ENCODE measurements at places on chromosomes 2 and 18. TPM values are rescaled to one million over a fixed set of nuclear protein-coding genes. Genes with fewer than 3 reads are reported as not detected.

The RNF152 gene
- total RNA-seq: 2.6 TPM

The SLC35F6 gene
- 11.9 TPM for total RNA-seq

The CDKL4 gene
- 0.46 TPM for total RNA-seq

The VRK2 gene
- 20.1 TPM for total RNA-seq

The MYO5B gene
- 8.7 TPM for total RNA-seq

- peaks cover 72% of the 10 kb centered on the region for H3K36me3 ChIP-seq
- H3K4me1 ChIP-seq: no peaks in the 10 kb centered on the region
- DNase-seq: no peak
- H3K27me3 ChIP-seq: no peaks in the 10 kb centered on the region
- H3K27ac ChIP-seq: peak overlapping the region; percentile 80
Observed at GRCh38 chr18:12345491-12346239, 31.4 kb downstream of the AFG3L2 start.

- peaks cover 33% of the 10 kb centered on the region for H3K4me1 ChIP-seq
- peaks cover 29% of the 10 kb centered on the region for H3K27me3 ChIP-seq
- H3K4me3 ChIP-seq: peak overlapping the region; percentile 88
- no peaks in the 10 kb centered on the region for H3K36me3 ChIP-seq
- peak; percentile 54 for DNase-seq
Observed at GRCh38 chr2:118223992-118224894, 136.0 kb downstream of the INSIG2 start.

DNA sequence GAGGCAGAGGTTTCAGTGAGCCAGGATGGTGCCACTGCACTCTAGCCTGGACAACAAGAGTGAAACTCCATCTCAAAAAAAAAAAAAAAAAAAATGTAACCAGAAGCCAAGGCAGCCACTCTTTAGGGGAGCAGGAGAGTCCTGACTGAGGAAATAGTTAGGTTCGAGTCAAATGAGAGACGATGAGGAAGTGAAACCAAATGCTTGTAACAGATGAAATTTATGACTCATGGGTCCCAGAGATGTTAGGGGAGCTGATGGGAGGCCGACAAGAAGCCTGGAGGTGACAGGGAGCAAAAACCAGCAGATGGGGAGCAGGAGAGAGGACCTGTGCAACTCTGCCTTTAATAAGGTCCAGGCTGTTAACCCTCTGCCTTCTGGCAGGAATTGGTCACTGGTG, 756.1 kb upstream of the DDX18 start:
- H3K27ac ChIP-seq: no peak overlapping the region
- peaks cover 7% of the 10 kb centered on the region for H3K27me3 ChIP-seq
- peaks cover 10% of the 10 kb centered on the region for H3K4me1 ChIP-seq
- H3K4me3 ChIP-seq: no peak overlapping the region
- no peak for DNase-seq

- no peak overlapping the region for H3K27ac ChIP-seq
- no peaks in the 10 kb centered on the region for H3K27me3 ChIP-seq
- peaks cover under 1% of the 10 kb centered on the region for H3K36me3 ChIP-seq
Observed at GRCh38 chr2:15040429-15041084, 408.0 kb downstream of the LRATD1 start.

- peak within 1 kb of the TSS; percentile 65 for H3K4me3 ChIP-seq
- no peak within 1 kb of the TSS for H3K27ac ChIP-seq
- peaks cover 40% of the 10 kb centered on the region for H3K4me1 ChIP-seq
- no peak for DNase-seq
- H3K36me3 ChIP-seq: no peaks in the 10 kb centered on the region
- H3K27me3 ChIP-seq: peaks cover 54% of the 10 kb centered on the region
Observed at GRCh38 chr18:13218368-13218991, at the start of gene LDLRAD4. TSS of gene LDLRAD4 (plus strand) at chr18:13218760.

DNA sequence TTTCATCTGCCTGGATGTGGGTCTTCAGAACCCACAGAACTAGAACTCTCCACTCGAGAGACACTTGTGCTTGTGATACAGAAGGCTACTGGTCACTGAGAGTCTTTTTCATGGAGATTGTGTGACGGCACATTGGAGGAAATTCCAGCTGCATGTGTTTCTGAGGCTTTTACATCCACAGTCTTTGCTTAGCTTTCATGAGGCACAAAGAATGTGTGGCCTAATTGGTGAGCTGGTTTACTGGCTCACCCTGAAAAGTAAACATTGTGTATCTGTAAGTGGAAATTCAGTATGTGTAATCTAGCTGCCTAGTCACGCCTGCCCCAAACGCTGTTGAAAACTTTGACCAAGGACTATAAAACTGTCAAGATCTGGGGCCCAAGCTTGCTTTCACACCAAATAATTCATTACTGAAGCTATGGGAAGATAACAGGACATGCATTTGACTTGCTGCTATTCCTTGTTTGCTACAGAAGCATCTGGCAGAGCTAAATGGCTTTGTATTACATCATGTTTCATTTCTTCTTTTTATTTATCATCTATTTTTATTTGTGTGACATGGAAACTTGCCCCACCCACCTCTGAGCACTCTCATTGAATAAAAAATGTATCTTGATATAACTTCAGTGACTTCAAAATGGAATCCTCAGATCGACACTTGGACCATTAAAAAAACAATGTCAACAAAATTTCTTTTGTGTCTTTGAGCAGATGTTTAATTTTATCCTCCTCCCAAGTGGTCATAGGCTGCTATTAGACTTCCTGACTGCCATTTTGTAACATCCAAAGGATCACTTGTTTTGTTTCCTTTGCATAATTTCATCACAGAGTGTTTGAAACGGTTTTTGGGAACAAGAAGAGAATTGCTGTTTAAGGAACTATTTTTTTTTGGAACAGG, 80.2 kb downstream of the EFEMP1 start:
- H3K36me3 ChIP-seq: no peaks in the 10 kb centered on the region
- no peak for DNase-seq
- no peaks in the 10 kb centered on the region for H3K27me3 ChIP-seq
- H3K4me3 ChIP-seq: no peak overlapping the region
- no peak overlapping the region for H3K27ac ChIP-seq

DNA sequence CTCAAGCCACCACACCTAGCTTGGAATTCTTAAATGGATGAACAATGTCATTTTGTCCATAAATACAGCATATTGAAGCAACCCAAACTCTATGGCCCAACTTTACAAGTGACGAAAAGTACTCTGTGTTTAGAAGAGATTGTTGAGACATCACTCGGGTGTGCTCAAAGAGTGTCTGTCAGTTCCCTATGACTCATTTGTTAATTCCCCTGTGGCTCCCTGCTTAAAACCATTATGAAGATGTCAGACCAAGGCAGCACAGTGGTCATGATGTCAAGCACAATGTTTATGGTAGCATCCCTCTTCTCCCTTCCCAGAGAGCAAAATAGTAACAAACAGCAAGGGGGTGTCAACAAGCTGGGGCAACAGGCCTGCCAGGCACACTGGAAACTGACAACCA, 3.0 kb downstream of the LYG1 start:
- H3K36me3 ChIP-seq: no peaks in the 10 kb centered on the region
- no peak overlapping the region for H3K4me3 ChIP-seq
- H3K4me1 ChIP-seq: no peaks in the 10 kb centered on the region
- DNase-seq: no peak
- no peak overlapping the region for H3K27ac ChIP-seq

DNA sequence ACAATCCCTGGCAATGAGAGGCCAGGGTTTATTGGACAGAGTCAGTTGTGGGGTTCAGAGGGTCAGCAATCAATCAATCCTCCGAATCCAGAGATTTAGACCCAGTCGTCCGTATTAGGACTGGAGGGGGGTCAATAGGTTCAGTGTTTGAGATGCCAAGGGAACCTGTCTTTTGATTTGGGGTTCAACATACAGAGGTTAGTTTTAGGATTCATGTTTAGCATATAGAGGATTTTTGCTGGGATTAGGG, 292 bp downstream of the GMPPA start:
- peak overlapping the region; percentile 41 for H3K27ac ChIP-seq
- H3K36me3 ChIP-seq: peaks cover 5% of the 10 kb centered on the region
- peaks cover 44% of the 10 kb centered on the region for H3K27me3 ChIP-seq
- DNase-seq: no peak
